Thoracic aorta endothelial cell (primary cell): ENCODE measurements at places on chromosomes 11 and 22. TPM values are rescaled to one million over a fixed set of nuclear protein-coding genes. Genes with fewer than 3 reads are reported as not detected.

Gene YAP1
- total RNA-seq, result 34.3 and 57.7 TPM in 2 replicates

Gene ANO5
- total RNA-seq, result 2.8 and 8.4 TPM in 2 replicates

Gene C11orf87
- total RNA-seq, result not detected in 2 replicates

Gene TSG101
- 44.4 and 63.1 TPM in 2 replicates for total RNA-seq

Gene NUP160
- 47.2 and 52.3 TPM in 2 replicates for total RNA-seq

Gene CNTF
- 3.3 and 4.0 TPM in 2 replicates for total RNA-seq

Gene MFRP
- total RNA-seq, result under 0.01 TPM in 1 of 2 replicates, not detected in the other

Gene OPCML
- total RNA-seq, result not detected in 2 replicates

Gene CRYBB1
- not detected in 2 replicates for total RNA-seq

Gene IRAG1
- 0.13 and 0.36 TPM in 2 replicates for total RNA-seq

Gene PVALB
- not detected in 2 replicates for total RNA-seq

Gene TBX1
- 1.9 and 17.7 TPM in 2 replicates for total RNA-seq

Gene CNTN5
- not detected in 2 replicates for total RNA-seq

Gene DDTL
- 0.86 and 2.1 TPM in 2 replicates for total RNA-seq

Gene CBX7
- 4.1 and 4.9 TPM in 2 replicates for total RNA-seq

Gene OR8D4
- total RNA-seq, result under 0.01 TPM in 1 of 2 replicates, not detected in the other

Gene DMC1
- total RNA-seq, result 4.1 and 4.2 TPM in 2 replicates

Gene TMEM45B
- total RNA-seq, result 0.40 and 1.7 TPM in 2 replicates

Gene SCGB1C1
- not detected in 2 replicates for total RNA-seq

Gene RAC2
- total RNA-seq, result 61.7 and 84.1 TPM in 2 replicates

Gene DEPDC5
- total RNA-seq, result 20.9 and 21.8 TPM in 2 replicates

Gene BRD1
- total RNA-seq, result 27.1 and 34.6 TPM in 2 replicates

Gene CCDC81
- total RNA-seq, result 1.1 and 1.7 TPM in 2 replicates

Gene KRTAP5-7
- 0.07 and 0.13 TPM in 2 replicates for total RNA-seq

Gene MS4A3
- total RNA-seq, result not detected in 2 replicates

Gene PTPN5
- not detected in 2 replicates for total RNA-seq

Gene MS4A6E
- total RNA-seq, result not detected in 2 replicates

Gene GP1BB
- 0.43 and 1.3 TPM in 2 replicates for total RNA-seq

Gene RAB36
- total RNA-seq, result 1.5 and 3.3 TPM in 2 replicates

Gene APLNR
- total RNA-seq, result 0.13 TPM in 1 of 2 replicates, not detected in the other

Gene GLYAT
- not detected in 2 replicates for total RNA-seq

Gene WNT7B
- total RNA-seq, result not detected in 2 replicates

Gene PLA2G3
- total RNA-seq, result under 0.01 and 0.29 TPM in 2 replicates

Gene PKDREJ
- under 0.01 TPM in 2 replicates for total RNA-seq

Gene PARVG
- total RNA-seq, result not detected in 2 replicates

Gene CNGA4
- under 0.01 and 0.07 TPM in 2 replicates for total RNA-seq

Gene IGSF22
- not detected in 2 replicates for total RNA-seq

Gene FOLH1
- 0.40 and 4.2 TPM in 2 replicates for total RNA-seq

Gene CLCF1
- 2.3 and 2.9 TPM in 2 replicates for total RNA-seq

Gene MPPED2
- total RNA-seq, result not detected in 2 replicates

Gene PRDM11
- 4.8 and 7.2 TPM in 2 replicates for total RNA-seq

Gene GPHA2
- not detected in 2 replicates for total RNA-seq

Gene PHF21A
- total RNA-seq, result 18.1 and 23.5 TPM in 2 replicates
